ENCODE measurements at places on chromosomes 16 and 17.

DNA sequence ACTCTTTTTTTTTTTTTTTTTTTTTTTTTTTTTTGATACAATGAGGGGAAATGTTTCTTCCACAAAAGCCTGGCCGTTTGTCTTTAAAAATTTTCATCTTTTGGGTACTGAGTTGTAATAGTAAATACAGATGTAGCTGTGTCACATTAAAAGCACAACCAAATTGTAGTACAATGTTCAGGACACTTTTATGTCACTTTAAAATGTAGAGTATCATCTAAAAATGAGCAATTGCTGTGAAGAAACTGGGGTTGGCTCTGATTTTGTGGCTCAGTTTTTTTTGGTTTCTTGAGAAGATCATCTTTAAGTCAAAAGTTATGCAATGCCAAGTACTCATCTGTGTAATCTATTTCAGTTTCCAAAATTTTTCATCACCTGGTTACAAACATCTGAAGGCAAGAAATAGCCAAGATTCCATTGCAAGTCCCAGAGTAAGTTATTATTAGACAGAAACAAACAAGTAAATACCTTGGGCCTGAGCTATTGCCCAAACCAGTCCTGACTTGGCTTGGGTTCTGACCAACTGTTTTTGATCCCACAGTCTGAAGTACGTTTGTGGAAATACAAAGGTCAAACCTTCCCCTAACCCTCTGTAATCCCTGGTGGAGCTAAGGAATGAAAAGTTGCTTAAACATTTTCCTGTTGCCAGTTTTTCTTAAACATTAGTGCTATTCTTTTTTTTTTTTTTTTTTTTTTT, 717.2 kb downstream of the WWOX start:
- DNase-seq: no peak

DNA sequence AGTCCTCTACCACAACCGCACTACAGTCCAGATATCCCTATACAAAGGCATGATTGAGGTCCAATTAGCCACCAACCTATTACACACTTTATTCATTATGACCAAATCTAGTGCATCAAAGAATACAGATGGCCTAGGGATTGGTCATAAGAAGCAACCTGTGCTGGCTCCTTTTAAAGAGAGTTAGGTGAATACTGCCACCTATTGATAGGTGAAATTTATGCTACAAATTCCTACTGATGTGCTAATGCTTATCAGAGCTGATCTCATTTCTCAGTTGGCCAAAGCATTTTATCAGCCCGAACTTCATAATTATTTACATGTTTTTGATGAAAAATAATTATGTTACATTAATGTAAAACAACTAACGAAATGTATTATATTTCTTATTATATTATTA, 166.3 kb downstream of the ANKFN1 start:
- DNase-seq: peak; percentile 55

DNA sequence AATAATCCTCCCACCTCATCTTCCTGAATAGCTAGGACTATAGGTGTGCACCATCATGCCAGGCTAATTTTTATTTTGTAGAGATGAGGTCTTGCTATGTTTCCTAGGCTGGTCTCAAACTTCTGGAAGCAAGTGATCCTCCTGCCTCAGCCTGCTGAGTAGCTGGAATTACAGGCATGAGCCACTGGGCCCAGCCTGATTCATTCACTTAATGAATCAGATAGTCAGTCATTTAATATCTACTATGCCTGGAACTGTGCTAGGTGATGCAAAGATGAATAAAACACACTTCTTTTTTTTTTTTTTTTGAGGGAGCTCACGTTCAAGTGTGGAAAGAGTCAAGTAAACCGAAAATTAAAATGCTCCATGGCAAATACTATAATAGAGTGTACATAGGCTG, 39.4 kb downstream of the EFCAB13 start:
- no peak for DNase-seq

DNA sequence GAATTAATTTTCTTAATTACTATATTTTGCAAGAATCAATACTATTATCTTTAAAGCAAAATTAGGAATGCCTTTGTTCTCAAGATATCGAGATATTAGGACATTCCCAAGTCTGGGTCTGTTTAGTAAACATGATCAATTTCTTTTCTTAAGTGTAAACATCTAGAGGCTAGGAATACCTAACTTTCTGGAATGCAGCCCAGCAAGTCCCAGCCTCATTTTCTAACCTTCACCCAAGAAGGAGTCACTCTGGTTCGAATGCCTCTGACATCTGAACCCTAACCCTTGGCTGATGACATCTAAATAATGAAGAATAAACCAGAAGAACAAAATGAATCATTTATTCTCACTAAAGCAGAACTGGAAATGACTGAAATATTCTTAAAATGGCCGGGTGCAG, 297.5 kb upstream of the IRX3 start:
- no peak for DNase-seq

DNA sequence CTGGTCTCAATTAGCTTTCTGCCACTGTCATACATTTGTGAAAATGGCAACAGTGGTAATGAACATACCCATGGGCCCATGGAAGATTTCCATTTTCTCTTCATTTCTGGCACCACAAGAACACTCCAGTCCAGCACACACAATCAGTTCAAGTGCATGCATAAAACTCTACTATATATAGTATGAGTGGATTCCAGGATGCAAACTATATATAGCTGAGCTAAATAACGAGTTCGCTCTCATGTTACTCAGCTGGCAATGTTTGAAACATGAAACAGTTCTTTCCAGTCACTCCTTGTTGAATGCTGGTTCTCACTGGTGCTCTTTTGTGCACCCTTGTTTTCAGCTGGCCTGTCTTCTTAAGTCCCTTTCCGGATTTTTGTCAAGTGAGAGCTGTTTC, 75.2 kb upstream of the DHX40 start:
- DNase-seq: no peak

GRCh38 chr16:4087990-4088577, 28.2 kb downstream of the ADCY9 start:
- no peak for DNase-seq

GRCh38 chr16:87764600-87765472, 950 bp downstream of the KLHDC4 start:
- no peak for DNase-seq

DNA sequence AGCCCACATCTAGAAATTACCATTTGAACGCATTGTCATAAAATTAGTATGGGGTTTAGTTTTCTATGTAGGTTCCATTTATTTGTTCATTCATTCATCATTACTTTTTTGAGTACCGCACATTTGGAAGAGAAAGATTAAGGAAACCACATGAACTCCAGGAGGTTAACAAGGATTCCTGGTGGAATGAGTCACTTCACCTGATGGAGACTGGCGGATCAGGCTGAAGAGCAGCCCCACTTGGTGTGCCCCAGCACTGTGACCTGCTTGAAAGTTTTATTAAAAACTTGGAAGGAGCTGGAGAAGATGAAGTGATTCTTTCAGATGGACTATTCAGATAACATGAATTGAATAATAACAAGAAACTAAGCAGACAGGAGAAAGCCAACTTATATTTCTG, 293.6 kb upstream of the CDH11 start:
- no peak for DNase-seq

- no peak for DNase-seq
These were observed 39.6 kb downstream of the CDRT15 start for GRCh38 chr17:14197057-14197456.

DNA sequence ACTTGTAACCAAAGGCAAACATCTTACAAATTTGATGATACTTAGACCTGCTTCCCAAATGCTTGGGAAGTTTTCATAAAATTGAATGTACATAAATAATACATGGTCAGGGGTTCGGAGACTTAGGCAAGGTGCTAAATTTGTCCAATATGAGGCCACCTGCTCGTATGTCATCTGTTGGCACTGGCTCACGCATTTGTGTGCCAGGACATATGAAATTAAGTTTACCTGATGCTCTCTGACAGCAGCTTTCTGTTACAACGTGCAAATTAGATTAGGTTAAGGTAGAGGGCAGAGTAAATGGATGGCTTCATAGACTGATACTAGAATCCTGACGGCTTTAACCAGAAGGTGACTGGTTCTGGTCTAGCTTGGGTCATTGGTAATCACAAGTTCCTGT, 970.3 kb upstream of the RBFOX1 start:
- DNase-seq: no peak

GRCh38 chr16:11091021-11091785, 146.8 kb downstream of the CLEC16A start:
- DNase-seq: no peak

GRCh38 chr17:75346906-75347305, 57.7 kb upstream of the SLC25A19 start:
- DNase-seq: no peak

- peak; percentile 100 for DNase-seq
These were observed 54.1 kb upstream of the BCAR1 start for GRCh38 chr16:75305364-75306098.

DNA sequence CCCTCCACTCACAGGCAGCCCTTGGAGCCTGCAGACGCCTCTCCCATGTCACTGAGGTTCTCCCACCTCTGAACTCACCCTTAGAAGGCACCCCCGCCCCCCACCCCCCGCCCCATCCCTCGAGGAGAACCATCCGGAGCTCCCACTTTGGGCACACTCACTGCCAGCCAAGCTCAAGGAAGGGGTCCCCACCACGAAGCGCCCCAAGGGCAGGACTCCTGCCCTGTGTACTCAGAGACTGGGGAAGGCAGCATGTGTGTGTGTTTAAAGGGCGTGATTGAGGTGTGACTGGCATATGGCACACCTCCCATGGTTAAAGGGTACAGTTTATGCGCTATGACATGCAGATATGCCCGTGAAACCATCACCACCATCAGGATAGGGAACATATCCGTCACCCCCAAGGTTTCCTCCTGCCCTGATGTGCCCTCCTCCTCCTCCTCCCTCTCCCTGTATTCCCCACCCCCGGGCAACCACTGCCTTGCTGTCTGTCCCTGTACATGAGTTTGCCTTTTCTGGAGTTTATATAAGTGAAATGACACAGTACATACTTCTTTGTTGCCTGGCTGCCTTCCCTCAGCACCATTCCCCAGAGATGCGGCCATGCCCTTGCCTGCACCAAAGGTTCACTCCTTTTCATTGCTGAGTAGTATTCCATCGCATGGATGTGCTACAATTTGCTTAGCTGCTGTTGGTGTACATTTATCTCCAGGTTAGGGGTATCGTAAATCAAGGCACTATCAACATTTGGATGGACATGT, 14.0 kb upstream of the RBFOX3 start:
- no peak for DNase-seq

- DNase-seq: no peak
These were observed 6.4 kb upstream of the ODF4 start for GRCh38 chr17:8333281-8333680.

- no peak for DNase-seq
These were observed 731.0 kb downstream of the MAF start for GRCh38 chr16:78869492-78869891.

DNA sequence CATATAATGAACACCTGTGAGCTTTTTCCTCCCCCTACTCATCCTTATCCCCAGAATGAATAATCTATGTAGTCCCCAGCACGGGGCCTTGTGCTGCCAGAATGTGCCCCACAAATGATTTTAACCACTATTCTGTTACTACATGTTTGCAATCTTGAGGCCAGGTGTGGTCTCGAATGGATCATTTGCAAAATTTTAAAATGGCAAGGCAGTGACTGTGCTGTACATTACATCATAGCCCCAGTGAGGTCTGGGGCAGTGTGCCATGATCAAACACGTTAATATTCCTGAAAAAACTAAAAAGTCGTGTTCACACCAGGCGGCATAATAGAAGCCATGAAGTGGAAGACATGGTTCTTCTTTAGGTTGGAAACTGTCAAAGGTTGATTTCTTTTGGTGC, 479.9 kb upstream of the EEF2KMT start:
- no peak for DNase-seq

DNA sequence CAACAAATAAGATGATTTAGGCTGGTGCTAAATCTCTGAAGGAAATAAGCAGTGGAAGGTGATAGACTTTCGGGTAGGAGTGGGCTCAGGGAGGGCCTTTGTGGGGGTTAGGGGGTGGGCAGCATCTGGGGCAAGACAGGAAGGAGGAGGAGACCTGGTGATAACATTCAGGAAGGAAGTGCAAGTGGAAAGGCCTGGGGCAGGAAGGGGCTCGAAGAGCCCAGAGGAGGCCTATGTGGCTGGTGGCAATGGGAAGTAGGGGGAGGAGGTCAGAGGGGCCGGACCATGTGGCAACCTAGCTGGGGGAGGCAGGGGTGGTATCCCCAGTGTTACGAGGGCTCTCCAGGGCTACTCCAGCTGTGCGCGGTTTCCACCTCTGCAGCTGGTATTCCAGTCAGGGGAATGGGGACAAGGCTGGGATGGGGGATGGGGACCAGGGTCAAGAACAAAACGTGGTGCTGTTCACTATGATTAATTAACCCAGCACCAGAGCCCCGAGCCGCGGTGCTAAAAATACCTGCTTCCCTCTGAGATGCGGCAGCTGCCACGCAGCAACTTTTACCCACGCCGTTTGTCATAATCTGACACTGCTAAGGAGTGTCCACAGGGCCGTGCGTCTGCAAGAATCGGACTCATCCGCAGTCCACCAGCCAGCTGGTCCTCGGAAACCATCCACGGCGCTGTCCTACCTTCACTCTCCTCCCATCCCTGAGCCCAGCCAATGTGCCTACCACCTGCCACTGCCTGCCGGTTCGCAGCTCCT, 5.2 kb upstream of the CCDC182 start:
- no peak for DNase-seq

DNA sequence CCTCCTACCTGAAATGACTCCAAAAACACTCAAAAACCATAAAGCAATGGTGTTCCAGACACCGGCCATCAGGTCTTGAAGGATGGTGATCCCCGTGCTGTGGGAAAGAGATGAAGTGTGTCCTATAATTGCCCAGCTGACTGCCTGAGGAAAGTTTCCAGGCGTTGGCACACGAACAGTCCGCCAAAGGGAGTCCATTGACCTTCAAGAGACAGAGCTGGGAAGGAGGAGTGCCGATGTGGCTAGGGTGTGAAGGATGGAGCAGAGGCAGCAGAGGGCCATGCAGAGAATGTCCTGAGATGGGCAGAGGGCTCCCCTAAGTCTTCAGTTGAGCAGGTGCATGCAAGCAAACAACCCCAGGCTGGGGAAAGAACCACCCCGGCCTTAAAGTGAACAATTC, 11.9 kb upstream of the NUBP1 start:
- DNase-seq: no peak

GRCh38 chr16:3501783-3502400, 1.1 kb downstream of the CLUAP1 start:
- no peak for DNase-seq

DNA sequence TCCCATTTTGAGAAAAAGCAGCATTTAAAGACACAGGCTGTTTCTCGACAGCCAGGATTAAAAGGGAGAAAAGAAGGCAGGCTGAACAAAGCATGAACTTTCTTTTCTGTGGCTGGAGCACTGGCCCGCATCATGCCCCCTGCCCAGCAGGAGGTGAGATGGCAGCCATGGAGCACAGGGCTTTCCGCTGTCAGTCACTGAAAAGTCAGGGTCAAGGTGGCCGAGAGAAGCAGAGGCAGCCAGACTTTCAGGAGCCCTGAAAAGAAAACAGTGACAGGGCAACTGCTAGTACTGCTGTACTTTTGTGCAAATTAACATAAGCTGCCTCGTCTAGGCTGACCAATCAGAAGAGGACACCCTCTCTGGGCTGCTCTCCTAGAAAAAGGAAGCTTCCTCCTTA, 5.8 kb upstream of the GP2 start:
- no peak for DNase-seq

- no peak for DNase-seq
These were observed 81.3 kb upstream of the C16orf82 start for GRCh38 chr16:26985100-26986065.

GRCh38 chr16:87338155-87338765, 21.1 kb upstream of the C16orf95 start:
- no peak for DNase-seq

GRCh38 chr16:82240111-82240510, 70.1 kb upstream of the MPHOSPH6 start:
- DNase-seq: no peak
